ENCODE measurements at places on chromosomes 5 and 9. TPM values are rescaled to one million over a fixed set of nuclear protein-coding genes. Genes with fewer than 3 reads are reported as not detected.

Gene RIMOC1
- 31.4 TPM for total RNA-seq

Gene PCDHA3
- total RNA-seq: 0.71 TPM

Gene OR1J2
- total RNA-seq: not detected

Gene TAF11L11
- not detected for total RNA-seq

Gene ABLIM3
- 67.6 TPM for total RNA-seq

Gene S1PR3
- 16.9 TPM for total RNA-seq

Gene NOP16
- 9.3 TPM for total RNA-seq

Gene ASTN2
- total RNA-seq: 19.1 TPM

Gene CDO1
- 72.8 TPM for total RNA-seq

Gene MEIKIN
- total RNA-seq: not detected
